ENCODE measurements at places on chromosomes 2 and 18.

DNA sequence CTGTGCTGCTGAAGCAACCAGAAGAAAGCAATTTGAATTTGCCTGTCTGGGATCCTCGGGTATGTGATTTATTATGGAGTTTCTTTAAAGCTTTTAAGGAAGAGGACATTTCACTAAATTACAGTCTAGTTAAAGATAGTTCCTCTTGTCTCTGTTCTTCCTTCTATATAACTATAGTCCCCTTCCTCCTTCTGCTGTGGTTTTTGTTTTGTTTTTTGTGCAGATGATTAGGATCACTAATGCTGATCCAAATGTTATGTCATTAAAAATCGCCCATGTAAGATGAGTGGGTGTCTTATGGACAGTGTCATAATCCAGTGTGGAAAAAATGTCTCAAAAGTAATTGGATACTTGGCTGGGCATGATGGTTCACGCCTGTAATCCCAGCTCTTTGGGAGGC is 24.7 kb downstream of the PAPOLG start:
- no peak for DNase-seq

- no peak for DNase-seq
These were observed 590 bp upstream of the CCDC138 start for GRCh38 chr2:108786008-108786353.

- no peak for DNase-seq
These were observed 94.2 kb downstream of the HNMT start for GRCh38 chr2:138058427-138058826.

DNA sequence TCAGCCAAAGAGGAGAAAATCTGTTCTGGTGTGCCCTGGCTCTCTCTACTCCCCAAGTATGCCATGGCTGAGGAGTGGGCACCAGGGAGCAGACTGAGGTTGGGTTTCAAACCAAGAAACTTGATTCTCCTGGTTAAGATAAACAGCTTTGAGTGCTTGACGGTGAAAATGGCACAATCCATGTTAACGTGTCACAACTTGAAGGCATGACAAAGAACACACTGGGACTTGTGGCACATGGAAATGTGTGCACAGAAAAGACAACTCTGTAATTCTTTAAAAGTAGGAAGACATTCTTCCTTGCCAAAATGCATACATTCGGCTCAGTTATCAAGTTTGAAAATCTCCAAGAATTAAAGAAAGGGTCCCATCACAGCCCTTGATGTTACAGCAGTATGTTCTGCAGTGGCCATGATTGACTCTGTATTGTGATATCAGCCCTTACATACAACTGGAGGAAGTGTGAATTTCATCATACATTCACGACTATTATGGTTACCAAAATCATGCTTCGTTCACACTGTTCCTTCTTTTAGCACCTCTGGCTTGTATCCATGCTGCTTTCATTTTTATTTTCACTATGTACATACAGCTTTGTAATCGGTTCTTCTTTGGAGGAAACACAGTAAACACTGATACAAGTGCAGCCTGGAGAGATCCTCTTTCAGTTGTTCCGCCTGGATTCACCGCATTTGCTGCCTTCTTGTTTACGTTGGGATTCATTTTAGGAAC is 15.6 kb upstream of the ACTG2 start:
- no peak for DNase-seq

GRCh38 chr2:57207191-57207590 is 839.4 kb upstream of the VRK2 start:
- no peak for DNase-seq

DNA sequence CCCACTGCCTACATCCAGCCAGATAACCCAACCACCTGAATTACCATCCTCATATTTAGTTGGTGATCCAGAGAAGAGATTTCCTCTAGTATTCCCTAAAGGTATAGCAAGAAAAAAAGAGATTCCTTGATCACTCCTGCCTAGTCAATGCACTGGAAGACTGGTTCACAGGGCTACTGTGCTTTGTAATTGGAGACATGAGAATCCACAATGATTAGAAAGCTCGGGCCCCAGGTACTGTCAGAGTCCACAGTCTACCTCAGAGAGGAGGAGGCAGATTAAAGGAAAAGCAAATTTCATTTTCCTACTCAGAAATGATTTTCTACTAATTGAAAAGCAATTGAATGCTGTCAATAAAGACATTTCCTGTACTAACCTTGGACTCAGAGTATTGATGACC is 22.3 kb downstream of the SULT1C3 start:
- DNase-seq: no peak

DNA sequence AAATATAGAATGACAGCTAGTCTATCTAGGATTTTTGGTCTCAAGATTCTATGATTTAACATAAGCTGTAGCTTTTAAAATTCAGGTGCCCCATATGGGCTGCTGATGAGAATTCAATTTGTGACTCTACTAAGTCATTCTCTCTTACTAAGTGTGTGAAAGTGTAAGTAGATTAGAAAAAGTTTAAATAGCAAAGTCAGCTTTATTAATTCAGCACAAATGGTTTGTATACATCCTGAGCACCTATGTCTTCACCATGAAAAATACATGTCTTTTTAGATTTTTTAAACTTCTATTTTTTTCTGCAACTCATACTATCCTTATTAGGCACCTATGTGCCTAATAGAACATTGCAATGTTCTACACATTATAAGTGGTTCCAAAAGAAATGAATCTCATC is 157.1 kb downstream of the METTL4 start:
- DNase-seq: no peak

GRCh38 chr2:24558781-24559472 is 67.9 kb downstream of the NCOA1 start:
- DNase-seq: no peak

DNA sequence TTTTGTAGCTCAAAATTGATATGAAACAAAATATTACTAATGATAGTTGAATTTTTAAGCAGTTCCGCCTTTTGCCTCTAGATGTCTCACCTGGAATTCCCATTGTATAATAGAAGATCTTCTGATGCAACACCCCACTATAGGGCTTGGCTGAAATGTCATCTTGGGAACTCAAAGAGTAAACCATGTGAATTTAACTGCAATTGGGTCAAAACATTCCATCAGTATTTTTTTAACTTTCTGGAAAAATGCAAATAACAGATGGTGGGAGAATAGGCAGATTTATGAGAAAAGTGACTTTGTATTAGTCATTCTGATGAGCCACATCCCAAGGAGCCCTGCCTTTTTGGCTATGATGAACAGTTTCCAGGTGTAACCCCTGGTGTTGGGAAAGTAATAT is 489.9 kb downstream of the NYAP2 start:
- no peak for DNase-seq

DNA sequence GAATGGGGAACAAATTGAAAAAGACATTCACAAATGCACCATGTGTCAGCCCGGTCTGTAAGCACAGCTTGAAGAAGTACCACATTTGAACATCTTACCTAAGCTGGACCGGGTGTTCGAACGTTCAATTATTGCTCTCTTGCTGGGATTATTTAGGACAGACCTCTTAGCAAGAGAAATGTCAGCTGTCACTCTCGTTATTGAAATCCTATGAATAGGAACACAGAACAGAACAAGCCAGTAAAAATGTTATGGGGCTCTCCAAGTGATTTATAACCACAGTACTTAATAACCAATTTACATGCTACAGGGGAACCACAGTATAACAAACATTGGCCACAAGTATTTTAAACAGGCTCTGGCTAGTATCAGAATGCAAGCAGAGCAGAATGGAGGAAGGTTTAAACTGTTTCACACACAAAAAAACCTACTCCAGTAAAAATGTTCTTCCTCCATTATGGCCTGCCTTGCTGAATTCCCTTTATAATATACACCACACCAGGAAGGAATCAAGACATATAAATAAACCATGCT is 32.5 kb upstream of the ARL5A start:
- no peak for DNase-seq

- DNase-seq: no peak
These were observed 465.1 kb downstream of the LPIN1 start for GRCh38 chr2:12211326-12212175.

DNA sequence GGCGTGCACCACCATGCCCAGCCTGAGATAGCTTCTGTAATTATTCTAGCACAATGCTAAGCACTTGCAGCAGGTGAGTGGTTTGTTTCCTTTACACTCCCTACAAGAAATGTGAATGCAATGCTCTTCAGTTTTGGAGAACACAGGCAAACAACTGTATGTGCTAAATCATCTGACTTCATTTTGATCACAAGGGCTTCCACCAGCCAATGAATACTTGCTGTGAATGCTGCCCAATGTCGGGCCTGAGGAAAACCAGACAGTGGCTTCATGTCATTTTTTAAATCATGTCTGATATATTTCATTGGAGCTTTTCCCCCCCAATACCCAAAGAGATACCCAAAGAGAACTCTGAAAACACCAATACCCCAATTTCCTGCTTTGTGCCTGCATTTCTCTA is 155.6 kb upstream of the XPO1 start:
- no peak for DNase-seq

- DNase-seq: no peak
These were observed 324.0 kb upstream of the UBE2E3 start for GRCh38 chr2:180656455-180656847.

DNA sequence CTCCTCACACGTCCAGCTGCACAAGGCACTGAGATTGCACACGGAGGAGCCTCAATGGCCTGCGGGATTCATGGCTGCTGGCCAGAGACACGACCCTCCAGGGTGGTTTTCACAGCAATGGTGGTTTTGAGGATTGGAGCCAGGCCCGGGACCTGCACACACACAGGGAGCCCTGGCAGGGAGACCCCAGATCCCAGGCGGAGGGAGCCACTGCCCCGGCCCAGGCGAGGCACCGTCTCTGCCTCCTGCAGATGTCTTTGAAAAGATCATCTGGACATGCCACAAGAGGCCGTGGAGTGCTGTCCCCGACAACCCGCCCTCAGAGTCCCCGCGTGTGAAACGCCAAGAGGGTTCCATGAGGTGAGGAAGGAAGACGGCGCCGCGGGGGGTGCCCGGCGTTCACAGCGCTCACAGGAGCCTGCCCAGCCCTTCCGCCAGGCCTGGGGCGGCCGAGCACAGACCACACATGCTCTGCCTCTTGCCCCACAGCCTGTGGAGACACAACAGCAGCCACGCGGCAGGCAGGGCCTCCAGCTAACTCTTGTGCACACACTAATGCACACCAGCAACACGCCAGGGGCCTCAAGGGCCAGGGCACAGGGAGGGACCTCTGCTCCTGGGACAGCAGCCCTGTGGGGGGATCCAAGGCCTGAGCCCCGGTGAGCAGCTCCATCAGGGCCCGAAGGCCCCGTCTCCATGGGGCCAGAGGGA is 72.8 kb upstream of the CTDP1 start:
- no peak for DNase-seq

GRCh38 chr2:60504049-60504448 is 49.4 kb downstream of the BCL11A start:
- DNase-seq: no peak
